Activated T-helper 1 cell treated with anti-CD3 and anti-CD28 coated beads, Interleukin-12 subunit alpha, Interleukin-12 subunit beta, Interleukin-2, Interleukin-4 antibody, amounts not matched to agents 30 ng/mL and 10 ng/mL and 1 ng/mL, durations not matched to agents 14 hours and 24 hours and 36 hours (primary cell): ENCODE measurements at places on chromosomes 7 and 10. TPM values are rescaled to one million over a fixed set of nuclear protein-coding genes. Genes with fewer than 3 reads are reported as not detected.

DNA sequence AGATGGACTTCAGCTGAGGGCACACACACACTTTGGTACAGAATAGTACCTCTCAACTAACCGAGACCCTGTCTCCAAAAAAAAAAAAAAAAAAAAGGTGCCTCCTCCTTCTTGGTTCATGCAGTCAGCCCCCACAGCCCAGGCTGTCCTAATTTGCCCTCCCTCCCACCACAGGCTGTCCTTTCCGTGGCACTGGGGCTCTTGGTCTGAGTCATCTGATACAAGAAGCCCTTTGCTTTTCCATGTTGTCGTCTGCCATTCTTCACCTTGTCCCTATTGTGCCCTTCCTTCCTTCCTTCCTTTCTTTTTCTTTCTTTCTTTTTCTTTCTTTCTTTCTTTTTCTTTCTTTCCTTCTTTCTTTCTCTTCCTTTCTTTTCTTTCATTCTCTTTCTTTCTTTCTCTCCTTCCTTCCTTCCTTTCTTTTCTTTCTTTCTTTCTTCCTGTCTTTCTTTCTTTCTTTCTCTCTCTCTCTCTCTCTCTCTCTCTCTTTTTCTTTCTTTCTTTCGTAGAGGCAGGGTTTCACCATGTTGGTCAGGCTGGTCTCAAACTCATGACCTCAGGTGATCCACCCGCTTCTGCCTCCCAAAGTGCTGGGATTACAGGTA lies 96.0 kb upstream of the IKZF1 start:
- DNase-seq: no peak

Gene TMEM196
- not detected in 2 replicates for total RNA-seq

Gene SPDYE2B
- total RNA-seq: not detected in 2 replicates

DNA sequence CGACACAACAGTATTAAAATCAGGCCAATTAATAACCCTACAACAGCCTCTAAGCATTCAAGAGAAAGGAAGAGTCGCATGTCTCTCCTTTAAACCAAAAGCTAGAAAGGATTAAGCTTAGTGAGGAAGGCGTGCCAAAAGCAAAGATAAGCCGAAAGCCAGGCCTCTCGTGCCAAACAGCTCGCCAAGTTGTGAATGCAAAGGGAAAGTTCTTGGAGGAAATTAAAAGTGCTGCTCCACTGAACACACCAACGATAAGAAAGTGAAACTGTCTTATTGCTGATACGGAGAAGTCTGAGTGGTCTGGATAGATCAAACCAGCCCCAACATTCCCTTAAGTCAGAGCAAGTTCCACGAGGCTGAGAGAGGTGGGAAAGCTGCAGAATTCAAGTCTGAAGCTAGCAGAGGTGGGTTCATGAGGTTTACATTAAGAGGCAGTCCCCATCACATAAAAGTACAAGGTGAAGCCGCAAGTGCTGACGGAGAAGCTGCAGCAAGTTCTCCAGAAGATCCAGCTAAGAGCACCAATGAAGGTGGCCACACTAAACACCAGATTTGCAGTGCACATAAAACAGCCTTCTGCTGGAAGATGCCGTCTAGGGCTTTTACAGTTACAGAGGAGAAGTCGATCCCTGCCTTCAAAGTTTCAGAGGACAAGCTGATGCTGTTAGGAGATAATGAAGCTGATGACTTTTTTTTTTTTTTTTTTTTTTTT lies 194.8 kb downstream of the MAD1L1 start:
- DNase-seq: no peak
